ENCODE measurements at places on chromosomes 7 and 10.

- DNase-seq, result no peak
Observed at GRCh38 chr7:118843456-118843855, 619.0 kb downstream of the ANKRD7 start.

DNA sequence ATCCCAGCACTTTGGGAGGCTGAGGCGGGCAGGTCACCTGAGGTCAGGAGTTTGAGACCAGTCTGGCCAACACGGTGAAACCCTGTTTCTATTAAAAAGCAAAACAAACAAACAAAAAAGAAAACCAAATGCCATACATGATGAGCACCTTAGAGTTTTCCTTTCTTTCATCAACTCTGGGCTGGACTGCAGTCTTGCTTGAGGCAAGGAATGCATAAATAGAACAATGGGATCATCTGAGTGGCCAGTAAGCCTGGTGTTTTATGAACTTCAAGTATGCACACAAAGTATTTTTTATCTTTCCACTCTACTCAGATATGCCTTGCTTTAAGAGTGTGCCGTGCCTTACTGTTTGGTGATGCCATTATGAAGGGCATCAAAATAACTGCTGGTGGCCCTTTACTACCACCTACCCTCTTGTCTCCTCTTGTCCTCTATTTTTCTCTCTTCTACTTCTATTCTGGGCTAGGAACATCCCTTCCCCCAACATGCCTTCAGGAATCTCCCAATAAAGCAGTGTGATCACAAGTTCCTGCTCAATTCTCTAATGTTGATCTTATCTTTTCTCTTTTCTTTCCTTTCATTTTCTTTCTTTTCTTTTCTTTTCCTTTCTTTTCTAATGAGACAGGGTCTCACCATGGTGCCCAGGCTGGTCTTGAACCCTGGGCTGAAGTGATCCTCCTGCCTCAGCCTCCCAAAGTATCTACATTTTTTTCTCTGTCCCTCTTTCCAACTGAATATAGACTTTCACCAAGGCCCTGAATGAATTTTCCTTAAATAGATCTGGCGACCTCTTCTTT lies 10.2 kb downstream of the SCD start:
- no peak for DNase-seq

DNA sequence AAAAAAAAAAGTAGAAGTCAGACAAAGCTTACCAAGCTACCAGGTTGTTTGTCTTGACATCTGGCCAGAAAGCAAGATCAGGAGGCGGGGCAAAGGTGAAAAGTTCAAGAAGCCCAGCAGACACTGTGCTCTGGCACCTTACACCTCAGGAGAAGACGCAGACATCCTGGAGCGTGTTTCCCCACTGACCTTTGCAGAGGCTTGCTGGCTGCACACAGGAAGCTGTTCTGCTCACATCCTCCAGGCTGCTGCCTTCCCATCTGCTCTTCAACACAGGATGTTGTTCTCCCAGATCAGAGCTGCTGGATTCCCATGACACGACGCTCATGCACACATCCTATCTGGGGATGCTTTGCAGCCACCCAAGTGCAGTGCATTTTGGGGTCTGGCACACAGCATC lies 174.4 kb upstream of the KIAA1217 start:
- DNase-seq, result no peak

- no peak for DNase-seq
Observed at GRCh38 chr7:52482076-52482475, 553.4 kb upstream of the POM121L12 start.

GRCh38 chr7:117937049-117937752 lies 64.0 kb upstream of the CTTNBP2 start:
- DNase-seq, result no peak

DNA sequence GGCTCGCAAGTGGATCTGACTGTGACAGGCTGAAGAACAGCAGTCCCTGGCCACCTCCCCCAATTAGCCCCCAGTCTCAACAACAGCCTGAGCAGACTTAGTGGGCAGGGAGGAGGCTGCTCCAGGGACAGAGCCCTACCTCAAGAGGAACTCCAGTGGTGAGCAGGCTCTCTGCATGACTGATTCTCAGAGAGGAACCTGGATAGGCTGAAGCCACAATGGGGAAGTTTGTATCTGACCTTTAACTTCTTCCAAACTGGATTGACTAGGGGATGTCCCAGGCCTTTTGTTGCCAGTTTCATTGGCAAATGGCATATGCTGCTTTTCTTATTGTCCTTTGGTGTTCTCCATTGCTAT lies 93.0 kb downstream of the ARHGAP22 start:
- DNase-seq, result peak; percentile 23

DNA sequence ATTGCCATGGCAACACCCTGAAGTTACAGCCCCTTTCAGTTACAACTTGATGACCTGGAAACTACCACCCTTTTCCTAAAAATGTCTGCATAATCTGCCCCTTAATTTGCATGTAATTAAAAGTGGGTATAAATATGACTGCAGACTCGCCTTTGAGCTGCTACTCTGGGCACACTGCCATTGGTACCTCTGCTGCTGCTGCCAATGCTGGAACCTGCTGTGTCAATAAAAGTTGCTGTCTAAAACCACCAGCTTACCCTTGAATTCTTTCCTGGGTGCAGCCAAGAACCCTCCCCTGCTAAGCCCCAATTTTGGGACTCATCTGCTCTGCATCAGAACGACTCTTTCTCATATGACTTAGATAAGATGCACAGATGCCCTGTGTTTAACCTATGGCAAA lies 10.2 kb upstream of the FRA10AC1 start:
- no peak for DNase-seq

GRCh38 chr7:129616530-129616929 lies 5.0 kb downstream of the NRF1 start:
- DNase-seq, result no peak

- no peak for DNase-seq
Observed at GRCh38 chr10:29926693-29927048, 132.7 kb downstream of the JCAD start.

DNA sequence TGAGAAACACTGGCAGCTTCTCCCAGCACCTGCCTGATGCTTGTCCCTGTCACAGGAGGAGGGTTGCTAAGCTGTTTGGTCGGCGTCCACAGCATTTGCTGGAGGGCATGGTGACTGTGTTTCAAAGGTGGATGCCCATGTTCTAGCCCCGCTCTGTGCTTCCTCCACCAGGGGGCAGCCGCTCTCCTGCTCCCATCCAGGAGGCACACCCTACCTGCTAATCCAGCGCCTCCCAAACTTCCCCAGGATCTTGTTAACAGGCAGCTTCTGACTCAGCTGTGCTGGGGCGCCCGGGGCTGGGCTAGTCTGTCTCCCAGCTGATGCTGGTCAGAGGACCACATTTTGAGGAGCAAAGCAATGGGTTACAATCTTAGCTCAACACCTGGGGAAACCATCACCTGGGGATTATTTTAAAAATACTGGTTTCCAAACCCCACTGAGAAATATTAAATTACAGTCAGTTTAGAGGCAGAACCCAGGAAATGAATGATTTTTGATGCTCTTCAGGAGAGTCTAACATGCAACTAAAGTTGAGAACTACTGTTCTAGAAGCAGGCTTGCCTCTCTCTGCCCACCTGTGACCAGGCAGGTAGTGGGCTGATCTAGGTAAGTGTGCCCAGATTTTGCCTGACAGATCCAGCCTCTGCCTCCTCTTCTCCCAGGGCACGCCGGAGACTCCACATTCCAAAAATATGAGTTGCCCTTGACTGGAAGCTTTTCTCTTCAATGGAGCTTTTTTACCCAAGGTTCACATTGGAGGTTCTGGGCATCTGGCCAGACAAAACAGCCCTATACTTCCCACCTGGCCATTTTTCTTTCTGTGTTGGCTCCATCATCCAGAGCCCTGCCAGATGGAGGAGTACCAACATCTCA lies 92.7 kb upstream of the GPR26 start:
- peak; percentile 17 for DNase-seq

DNA sequence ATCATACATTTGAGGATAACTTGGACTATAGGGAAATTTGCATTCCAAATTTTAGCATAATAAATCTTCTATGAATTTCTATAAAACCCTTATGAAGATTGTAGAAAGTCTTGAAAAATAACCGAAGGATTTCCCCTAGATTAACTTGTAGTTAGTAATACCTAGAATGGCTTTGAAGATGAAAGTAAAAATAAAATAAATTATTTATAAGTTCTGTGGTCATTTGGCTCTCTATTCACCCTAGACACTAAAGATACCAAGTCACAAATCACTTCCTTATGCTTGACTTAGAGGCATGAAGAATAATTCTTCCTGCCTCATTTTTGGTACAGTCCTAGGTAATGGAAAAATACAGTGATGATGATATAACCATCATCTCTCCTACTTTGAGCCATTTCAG lies 79.3 kb downstream of the CSTF2T start:
- no peak for DNase-seq

DNA sequence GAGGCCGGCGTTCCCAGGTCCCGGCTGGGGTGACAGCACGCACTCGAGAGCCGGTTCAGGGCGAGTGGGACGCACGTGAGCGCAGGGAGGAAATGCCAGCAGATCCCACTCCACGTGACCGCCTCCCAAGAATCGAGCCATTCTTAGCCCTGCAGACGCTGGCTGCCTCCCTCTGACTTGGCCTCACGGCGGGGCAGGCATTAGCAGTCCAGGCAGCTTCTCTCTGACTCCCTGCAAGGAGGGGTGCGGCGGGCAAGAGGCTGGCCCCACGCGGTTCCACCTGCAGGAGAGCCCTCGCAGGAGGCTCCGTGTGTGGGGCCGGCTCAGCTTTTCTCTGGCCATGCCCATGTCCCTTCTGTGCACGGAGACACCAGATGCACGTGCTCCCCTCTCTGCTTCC lies 10.1 kb downstream of the GPR146 start:
- DNase-seq, result no peak

- no peak for DNase-seq
Observed at GRCh38 chr10:63504145-63504881, 16.9 kb upstream of the REEP3 start.

- no peak for DNase-seq
Observed at GRCh38 chr10:79407423-79407796, 38.0 kb downstream of the ZCCHC24 start.

DNA sequence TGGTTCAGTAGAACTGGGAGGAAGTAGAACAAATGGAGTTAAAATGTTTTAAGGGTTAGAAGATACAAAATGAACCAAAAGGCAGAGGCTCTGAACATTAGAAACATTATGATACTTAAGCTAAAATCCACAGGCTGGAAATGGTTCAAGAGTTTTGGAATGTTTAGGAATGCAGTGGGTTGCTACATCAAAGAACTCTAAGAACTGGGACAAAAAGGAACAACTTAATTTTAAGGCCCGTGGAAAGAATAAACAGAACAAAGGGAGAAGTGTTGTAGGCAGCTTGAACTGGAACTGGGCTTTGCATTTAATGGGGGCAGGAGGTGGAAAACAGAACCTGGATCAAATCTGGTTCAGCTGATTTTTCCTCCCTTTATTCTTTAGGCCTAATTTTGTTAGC lies 3.5 kb upstream of the C7orf25 start:
- DNase-seq, result no peak

DNA sequence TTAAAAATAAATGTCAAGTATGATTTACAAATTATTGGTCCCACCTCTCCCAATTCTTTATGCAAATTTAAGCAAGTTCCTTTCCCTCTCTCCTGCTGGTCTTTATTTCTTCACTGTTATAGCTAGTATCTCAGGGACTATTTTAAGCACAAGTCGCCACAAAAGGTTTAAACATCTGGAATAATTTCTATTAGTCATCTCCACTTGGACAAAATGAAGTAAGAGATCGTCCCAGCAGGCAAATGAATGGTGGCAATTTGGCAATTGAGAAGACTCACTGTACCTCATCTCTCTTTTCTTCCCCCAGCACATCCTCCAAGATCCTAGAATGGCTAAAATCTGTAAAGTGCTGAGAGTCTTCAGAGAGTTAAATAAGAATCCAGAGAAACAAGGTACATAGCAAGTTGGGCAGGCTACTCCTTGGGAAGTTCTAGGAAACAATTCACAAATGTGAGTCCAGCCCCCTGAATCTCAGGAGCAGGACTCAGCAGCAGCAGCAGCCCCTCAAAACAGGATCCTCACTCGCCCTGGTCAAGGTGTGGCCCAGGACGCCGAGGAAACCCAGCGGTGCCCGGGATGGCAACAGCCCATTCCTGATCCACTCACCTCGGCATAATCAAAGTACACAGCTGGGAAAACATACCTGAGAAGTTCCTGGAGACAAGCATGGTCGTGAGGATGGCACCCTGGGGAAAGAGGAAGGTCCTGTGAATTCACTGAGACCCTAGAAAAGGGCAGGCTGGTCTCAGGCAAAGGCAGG lies 30.3 kb upstream of the NDST2 start:
- DNase-seq, result no peak

GRCh38 chr7:13144673-13145072 lies 457.2 kb downstream of the ARL4A start:
- no peak for DNase-seq

GRCh38 chr10:94103801-94104221 lies 110.1 kb downstream of the PLCE1 start:
- DNase-seq, result no peak

- peak; percentile 22 for DNase-seq
Observed at GRCh38 chr10:33612551-33612950, 278.1 kb upstream of the NRP1 start.

DNA sequence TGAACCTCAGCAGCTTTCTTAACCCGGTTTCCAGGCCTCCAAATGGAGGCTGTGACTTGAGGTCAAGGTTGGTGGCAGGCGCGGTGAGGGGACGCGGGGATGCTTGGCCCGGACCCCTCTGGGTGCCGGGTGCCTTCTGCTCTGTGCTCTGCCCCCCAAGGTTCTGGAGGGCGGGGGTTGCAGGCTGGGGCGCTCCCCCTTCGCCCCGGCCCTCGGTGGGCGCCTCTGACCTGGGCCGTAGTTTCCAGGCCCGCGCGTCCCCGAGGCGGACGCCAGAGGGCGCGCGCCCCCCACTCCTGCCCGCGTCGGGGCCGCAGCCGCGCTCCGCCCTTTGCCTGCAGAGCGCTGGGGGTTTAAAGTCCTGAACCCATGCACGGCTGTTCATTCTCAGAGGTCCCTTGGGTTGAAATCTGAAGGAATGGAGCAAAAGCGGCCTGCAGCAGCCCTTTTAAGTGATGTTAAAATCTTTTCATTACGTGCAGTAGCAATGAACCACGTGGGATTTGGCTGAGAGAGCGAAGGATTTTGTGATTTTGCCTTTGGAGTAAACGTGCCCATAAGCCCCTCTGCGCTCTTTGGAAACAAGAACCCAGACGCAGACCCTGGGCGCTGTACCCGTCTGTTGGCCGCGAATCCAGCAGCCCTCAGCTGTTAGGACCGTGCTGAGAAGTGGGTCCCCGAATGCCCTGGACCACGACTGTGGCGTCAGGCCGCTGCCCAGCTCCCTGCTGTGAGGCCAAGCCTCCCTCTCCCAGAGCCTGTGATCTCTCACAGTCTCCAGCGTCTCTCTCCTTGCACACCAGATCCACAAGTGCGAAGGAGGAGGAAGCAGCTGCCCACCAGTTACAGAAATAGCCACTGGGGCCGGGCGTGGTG lies 135.0 kb downstream of the ACTR3B start:
- no peak for DNase-seq

All from CD4-positive, alpha-beta T cell treated with Interleukin-17A for 1 hour (primary cell).